AG10803 (cell line): ENCODE measurements at places on chromosomes 12 and 14.

DNA sequence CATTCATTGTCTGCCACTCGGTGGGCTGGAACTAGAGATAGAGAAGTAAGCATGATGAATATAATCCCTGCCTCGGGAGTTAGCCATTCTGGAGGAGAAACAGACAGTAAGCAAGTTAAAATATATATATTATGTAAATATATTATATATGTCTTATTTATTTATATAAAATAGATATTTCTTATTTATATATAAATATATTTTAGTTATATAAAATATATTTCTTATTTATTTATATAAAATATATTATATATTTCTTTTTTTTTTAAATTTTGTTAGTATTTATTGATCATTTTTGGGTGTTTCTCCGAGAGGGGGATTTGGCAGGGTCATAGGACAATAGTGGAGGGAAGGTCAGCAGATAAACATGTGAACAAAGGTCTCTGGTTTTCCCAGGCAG, 78.1 kb upstream of the TBX5 start:
- DNase-seq, result no peak

GRCh38 chr12:47891356-47891755, 13.4 kb downstream of the VDR start:
- no peak for DNase-seq

- DNase-seq, result peak; percentile 50
Observed at GRCh38 chr14:90649083-90649482, 167.1 kb downstream of the TTC7B start.

- DNase-seq, result no peak
Observed at GRCh38 chr14:101958418-101959180, 5.8 kb upstream of the DYNC1H1 start.

DNA sequence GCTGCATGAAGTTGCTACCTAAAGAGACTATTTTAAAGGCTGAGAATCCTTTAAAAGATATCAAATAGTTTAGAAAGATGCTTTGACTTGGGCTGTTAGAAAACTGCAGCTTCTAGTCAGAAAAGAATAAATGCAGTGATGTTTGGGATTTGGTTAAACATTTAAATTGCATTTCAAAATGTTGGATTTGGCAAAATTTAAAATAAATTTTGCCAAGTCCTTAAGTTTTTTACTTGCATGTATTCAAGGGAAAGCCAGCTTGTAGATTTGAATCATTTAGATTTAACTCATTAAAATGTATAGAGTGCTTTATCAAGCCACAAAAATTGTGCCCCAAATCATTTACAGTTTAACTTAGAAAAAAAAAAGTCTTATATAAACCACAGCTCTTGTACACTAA, 109.7 kb downstream of the ANKS1B start:
- DNase-seq, result no peak

DNA sequence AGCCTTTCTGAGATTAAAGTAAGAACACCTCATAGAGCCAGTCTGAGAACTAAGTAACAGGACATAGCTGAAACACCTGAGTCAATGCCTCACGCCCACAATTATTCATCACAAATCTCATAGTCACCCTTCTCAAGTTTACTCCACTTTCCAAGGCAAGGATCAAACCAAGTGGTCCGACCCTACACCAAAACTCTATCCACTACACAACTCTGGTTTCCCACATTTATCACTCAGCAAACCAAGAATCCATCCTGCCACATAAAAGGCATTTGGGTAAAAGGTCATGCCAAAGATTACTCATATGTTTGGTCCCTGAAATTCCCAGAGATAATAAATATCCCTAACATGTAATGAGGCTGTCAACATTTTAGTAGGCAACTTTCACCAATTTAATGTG, 144.1 kb downstream of the RPAP3 start:
- peak; percentile 60 for DNase-seq

GRCh38 chr12:88472775-88473174, 107.5 kb downstream of the KITLG start:
- DNase-seq, result peak; percentile 36

GRCh38 chr12:56204275-56204674, 15.0 kb upstream of the SMARCC2 start:
- no peak for DNase-seq

DNA sequence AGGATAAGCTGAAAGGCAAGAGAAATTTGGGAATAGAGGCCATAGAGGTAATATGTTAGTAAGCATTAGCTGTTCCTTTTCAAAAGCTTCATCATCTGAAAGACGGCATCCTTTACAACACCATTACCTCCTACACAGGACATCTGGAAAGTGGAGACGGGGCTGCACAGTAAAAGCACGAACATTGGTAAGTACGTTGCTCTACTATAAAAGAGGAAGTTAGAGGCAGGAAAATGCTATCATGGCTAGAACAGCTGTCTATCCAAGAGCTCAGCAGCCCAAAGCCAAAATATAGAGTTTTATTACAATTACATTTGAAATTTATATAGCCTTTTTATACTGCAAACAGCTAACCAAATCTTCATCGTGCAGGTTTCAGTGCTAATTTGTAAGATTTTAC, 172.3 kb upstream of the GRIP1 start:
- no peak for DNase-seq

- DNase-seq, result no peak
Observed at GRCh38 chr12:97639702-97640101, 177.1 kb downstream of the RMST start.

- DNase-seq, result no peak
Observed at GRCh38 chr12:1914114-1914911, 4.1 kb downstream of the CACNA2D4 start.

- no peak for DNase-seq
Observed at GRCh38 chr12:24127919-24128721, 178.7 kb upstream of the SOX5 start.

GRCh38 chr12:28512406-28512805, 322.1 kb downstream of the CCDC91 start:
- no peak for DNase-seq

- DNase-seq, result peak; percentile 33
Observed at GRCh38 chr12:93256256-93256969, 121.3 kb upstream of the NUDT4 start.
